ENCODE measurements at places on chromosomes 3 and 15.

DNA sequence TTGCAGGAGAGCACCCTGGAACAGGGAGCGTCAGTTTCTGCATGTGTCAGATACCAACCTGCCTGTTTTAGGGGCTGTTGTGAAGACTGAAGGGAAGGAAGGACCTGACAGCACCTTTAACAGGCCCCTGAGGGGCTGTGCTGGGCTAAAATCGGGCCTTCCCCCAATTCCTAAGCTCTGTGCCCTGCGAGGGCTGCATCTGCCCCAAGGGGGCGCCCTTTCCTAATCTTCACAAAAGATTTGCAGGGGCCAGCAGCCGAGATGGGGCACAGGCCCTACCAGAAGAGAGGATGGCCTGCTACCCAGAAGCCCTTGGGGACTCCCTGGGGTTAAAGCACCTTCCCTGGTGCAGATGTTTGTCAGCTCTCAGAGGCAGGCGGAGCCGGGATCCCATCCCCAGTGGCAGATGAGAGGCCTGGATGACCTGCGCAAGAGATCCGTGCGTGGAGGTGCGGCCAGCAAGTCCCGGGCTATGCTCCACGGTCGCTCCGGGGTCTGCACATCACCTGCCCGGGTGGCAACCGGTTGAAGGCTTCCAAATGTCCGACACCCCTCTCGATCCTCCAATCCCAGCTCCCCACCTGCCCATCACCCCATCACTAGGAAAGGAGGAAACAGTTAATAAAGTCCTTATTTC, 53.6 kb downstream of the RHCG start:
- DNase-seq = no peak

DNA sequence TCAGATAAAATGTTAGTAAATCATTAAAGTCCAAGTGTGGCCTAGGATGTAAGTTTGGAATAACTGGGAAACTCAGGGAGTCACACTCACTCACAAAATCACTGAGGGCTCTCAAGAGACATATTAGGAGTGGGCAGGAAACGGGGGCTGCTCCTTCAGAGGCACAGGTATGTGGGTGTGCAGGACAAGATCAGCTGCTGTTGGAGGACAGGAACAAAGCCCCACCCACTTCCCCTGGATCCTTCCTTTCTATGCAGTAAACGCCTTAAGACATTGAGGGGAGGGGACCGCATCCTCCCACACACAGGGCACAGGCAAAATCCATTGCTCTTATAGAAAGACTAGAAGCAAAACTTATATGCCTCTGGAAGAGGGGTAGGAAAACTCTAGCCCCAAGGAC, 30.2 kb downstream of the TM2D3 start:
- DNase-seq = no peak

GRCh38 chr15:69887009-69887408, 210.7 kb downstream of the TLE3 start:
- no peak for DNase-seq

- DNase-seq = no peak
These were observed 153.2 kb downstream of the MYRIP start for GRCh38 chr3:39962581-39962980.

GRCh38 chr3:123880998-123881561, 3.1 kb downstream of the MYLK start:
- no peak for DNase-seq

- DNase-seq = no peak
These were observed 16.9 kb upstream of the PRKCI start for GRCh38 chr3:170205302-170205701.

- DNase-seq = no peak
These were observed 142.0 kb upstream of the PDZRN3 start for GRCh38 chr3:73766599-73767381.

- DNase-seq = no peak
These were observed 65.2 kb upstream of the CHL1 start for GRCh38 chr3:131151-131888.

GRCh38 chr3:35932995-35933394, 293.7 kb downstream of the ARPP21 start:
- DNase-seq = peak; percentile 50

DNA sequence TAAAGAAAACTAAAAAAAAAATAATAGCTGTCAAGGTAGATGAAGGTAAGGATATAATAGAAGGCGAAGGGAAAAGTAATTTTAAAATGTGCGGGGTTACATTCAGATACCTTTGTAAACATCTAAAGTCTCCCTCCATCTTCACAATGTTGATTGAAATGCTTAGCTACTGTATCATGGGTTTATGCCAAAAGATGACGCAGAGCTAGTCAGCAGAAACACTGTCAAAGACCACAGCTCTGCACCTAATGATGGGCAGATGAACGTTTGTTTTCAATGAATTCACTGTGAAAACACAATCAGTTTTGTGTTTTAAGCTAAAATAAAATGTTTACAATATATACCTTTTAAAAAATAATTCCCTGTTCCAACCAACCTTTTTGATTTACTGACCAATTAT, 61.2 kb downstream of the RFTN1 start:
- DNase-seq = no peak

DNA sequence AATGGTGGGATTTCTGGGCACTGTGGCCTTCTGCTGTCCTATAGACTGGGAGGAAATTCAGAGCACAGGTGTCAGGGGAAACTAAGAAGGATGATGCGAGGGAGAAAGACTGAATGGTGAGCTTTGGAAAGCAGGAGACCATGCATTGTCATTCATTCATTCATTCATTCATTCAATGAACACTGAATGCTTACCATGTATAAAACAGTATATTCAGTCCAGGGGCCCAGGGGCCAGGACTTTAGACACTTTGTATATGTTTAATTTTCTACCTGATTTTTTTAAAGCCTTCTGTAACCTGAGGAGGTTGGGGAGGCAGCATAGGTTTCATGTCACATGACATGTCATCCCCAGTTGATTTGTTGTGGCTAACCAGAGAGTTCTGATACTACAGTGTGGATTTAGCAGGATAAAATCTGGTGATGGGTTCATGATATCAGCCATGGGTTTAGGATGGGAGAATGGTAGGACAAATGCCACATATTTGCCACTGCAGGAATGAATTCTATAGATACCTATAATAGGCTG, 57.7 kb upstream of the ATG7 start:
- no peak for DNase-seq

GRCh38 chr3:194274424-194275085, 76.6 kb downstream of the CPN2 start:
- DNase-seq = no peak

DNA sequence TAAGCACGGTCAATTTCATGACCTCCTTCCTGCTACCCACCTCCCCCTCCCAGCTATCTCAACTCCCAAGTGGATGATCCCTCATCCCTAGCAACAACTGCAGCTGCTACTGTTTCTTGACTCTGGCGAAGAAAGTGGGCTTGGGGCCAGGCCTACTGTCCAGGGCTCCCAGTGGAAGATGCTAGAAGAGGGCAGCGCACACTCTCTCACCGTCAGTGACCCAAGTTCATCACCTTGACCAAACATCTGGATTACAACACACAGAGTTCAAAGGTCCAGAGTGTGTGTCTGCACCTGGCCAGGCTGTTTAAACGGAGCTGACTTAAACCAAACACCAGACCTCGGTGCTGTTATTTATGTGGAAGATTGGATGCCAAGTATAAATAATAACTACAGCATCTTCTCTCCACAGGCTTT, 385.6 kb downstream of the SHQ1 start:
- DNase-seq = no peak

GRCh38 chr15:36907295-36907694, 193.1 kb downstream of the MEIS2 start:
- no peak for DNase-seq

DNA sequence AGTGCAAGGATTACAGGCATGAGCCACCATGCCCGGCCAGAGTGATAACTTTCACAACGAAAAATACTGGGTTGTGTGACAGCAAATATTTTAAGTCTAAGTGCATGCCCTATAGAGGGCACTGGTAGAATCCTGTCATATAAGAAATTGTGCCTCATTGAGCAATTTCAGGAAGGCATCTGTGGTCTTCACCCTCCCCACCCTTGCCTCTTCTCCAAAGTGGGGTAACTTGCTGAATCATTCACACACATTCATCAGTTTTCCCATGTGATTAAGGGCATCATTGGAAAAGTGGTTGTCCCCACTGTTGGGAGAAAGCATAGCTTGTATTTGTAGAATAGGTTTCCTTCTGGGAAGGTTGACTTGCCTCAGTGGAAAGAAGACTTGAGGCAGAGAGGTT, 9.2 kb downstream of the MITF start:
- no peak for DNase-seq

GRCh38 chr15:48541341-48542278, 103.9 kb downstream of the FBN1 start:
- peak; percentile 7 for DNase-seq

- DNase-seq = no peak
These were observed 534.9 kb upstream of the ARRDC4 start for GRCh38 chr15:97425596-97425995.

DNA sequence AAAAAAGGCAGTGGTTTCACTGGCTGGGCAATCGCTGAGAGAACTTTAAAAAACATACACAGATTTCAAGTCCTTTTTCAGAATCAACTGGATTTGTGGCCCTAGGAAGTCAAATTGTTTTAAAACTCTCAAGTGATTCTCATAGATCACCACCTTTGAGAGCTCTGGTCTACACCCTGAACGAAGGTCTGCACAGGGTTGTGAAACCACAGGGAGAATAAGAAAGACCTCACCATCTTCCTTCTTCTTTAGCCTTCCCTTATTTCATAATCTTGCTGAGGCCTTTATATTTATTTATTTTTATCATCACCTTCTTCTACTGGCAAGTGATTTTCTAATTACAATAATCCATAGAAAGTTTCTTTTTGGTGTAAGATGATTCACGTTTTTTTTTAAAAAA, 58.1 kb downstream of the FOXP1 start:
- no peak for DNase-seq

- no peak for DNase-seq
These were observed 14.2 kb downstream of the ZNF710 start for GRCh38 chr15:90015294-90015693.

DNA sequence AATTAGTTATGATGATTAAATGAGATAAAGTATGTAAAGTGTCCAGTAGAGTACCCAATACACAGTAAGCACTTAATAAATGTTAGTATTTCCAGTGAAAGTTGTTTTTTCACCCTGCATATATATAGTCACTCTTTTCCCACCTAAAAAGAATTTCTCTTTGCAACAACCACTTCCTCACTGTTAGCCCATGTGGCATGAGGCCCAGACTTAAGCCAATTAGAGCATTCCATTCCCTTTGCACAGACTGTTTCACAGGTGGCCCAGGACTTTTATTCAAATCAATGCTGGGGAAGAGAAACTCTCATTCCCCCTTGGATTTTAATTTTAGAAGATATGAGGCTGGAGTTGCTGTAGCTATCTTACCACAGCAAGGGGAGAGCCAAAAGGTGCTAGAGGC, 3.7 kb downstream of the IFT80 start:
- DNase-seq = no peak

DNA sequence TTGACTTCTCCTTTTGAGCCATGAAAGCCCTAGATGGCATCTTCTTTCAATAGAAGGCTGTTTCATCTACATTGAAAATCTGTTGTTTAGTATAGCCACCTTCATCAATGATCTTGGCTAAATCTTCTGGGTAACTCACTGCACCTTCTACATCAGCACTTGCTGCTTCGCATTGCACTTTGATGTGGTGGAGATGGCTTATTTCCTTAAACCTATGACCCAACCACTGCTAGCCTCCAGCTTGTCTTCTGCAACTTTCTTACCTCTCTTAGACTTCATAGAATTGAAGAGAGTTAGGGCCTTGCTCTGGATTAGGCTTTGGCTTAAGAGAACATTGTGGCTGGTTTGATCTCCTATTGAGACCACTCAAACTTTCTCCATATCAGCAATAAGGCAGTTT, 189.8 kb downstream of the PLCL2 start:
- no peak for DNase-seq

GRCh38 chr3:131694376-131694775, 191.6 kb upstream of the MRPL3 start:
- DNase-seq = no peak

- no peak for DNase-seq
These were observed 1.5 kb downstream of the SNX33 start for GRCh38 chr15:75649045-75649761.

GRCh38 chr3:156825795-156826143, 384 bp upstream of the LEKR1 start:
- no peak for DNase-seq

- no peak for DNase-seq
These were observed 856 bp downstream of the ABCF3 start for GRCh38 chr3:184186902-184187207.

DNA sequence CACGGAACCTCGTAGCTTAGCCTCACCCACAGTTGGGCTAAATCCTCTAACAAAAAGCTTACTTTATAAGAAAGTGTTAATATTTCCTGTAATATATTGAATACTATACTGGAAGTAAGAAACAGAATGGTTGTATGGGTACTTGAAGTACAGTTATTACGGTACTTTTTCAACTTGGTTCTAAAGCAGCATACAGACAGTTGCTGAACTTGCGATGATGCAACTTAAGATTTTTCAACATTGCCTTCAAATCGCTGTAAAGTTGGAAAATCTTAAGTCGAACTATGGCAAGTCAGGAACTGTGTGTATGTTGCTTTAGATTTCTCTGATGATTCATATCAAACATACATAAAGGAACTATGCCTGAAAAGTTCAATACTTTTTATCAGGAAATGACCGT, 204.4 kb upstream of the C2CD4B start:
- no peak for DNase-seq

- DNase-seq = no peak
These were observed 2.9 kb upstream of the C15orf39 start for GRCh38 chr15:75198560-75199356.

- no peak for DNase-seq
These were observed 62.0 kb downstream of the TCF12 start for GRCh38 chr15:56980473-56980872.

DNA sequence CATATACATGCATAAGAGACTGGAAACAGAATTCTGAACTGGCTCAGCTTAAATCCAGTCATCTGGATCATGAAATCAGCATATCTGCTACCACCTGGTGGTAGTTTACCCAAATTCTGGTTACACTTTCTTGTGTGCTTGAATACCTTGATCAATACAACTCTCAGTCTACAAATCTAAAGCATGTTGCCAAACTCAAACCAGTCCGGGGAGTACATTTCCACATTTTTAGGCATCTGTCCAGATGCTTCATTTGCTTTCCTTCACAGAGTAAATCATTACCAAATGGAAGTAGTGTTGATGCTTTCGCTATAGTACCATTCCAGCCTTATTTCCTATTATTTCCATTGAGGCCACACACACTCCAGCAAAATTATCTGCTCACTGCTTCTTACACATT, 126.4 kb downstream of the P2RY1 start:
- DNase-seq = no peak

DNA sequence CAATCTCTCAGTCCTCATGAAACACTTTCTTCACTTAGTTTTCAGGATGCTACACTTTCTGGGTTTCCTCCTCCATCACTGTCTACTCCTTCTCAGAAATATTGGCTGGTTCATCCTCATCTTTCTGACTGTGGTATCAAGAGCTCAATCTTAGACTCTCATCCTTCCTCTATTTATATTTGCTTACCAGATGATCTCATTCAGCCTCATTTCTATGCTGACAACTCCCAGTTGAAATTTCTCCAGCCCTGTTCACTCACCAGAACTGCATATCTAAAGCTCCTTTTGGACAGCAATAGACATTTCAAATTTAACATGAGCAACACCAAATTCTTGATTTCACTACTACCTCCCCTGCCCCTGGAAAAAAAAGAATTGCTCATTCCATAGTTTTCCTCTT, 48.0 kb upstream of the FBN1 start:
- no peak for DNase-seq

Data from nucleus accumbens (tissue), 56 donors.